Stimulated activated CD4-positive, alpha-beta T cell treated with anti-CD3 and anti-CD28 coated beads, Interleukin-12 subunit alpha, Interleukin-12 subunit beta, amount 100 ng/mL, for 4 hours (primary cell): ENCODE measurements at places on chromosomes 16 and 17.
A peak's percentile ranks its signal among the peaks of the same experiment; 100 is the strongest.

GRCh38 chr16:18788828-18789514 lies 1.2 kb downstream of the RPS15A start:
- no peak for DNase-seq

DNA sequence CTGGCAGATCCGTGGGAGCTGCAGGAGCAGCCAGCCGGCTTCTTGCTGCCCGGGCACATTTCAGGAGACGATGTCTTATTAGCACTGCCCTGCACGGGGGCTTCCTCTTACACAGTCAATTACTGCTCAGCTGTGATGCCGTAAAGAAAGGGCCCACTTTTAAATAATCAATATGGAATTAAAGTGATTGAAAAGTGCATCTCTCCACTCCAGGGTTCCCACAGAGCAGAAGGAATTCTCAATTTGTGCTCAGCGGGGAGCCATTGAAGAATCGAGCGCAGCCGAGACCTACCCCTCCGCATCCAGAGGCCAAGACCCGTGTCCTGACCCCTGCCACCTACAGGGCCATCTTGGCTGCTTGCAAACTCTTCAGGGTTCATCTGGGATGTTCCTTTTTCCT lies 399.4 kb upstream of the C16orf82 start:
- DNase-seq = no peak

DNA sequence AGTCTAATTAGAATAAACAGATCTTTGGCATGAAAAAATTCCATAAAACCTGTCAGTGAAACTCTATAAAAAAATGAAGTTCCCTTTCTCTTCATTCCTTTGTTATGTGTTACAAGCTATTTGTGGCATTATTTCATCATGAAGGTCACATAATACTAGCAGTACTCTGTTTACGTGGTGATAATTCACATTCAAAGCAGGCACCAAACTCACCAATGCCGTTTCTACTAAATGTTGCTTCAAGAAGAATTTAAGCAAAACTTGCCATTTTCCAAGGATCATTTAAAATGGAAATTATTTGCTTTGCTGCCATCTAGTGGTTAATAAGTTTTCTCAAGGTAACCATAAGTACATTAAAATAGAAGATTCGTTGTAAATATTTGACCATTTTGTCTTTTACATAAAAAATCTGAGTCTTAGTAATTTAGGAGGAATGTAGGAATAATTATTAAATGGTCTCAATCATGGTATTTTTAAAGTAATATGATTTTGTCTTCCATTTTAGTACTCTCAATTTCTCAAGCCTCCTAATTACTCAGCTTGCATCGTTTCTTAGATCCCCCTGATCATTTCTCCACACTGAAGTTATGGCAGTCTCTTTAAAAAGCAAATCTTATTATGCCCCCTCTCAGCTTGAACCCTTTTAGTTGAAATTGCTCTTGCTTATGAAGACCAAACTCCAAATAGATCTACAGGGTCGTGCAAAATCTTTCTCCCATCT lies 80.8 kb downstream of the OMG start:
- DNase-seq = no peak

- DNase-seq = peak; percentile 13
Observed at GRCh38 chr17:39636587-39636926, 387 bp upstream of the STARD3 start.

DNA sequence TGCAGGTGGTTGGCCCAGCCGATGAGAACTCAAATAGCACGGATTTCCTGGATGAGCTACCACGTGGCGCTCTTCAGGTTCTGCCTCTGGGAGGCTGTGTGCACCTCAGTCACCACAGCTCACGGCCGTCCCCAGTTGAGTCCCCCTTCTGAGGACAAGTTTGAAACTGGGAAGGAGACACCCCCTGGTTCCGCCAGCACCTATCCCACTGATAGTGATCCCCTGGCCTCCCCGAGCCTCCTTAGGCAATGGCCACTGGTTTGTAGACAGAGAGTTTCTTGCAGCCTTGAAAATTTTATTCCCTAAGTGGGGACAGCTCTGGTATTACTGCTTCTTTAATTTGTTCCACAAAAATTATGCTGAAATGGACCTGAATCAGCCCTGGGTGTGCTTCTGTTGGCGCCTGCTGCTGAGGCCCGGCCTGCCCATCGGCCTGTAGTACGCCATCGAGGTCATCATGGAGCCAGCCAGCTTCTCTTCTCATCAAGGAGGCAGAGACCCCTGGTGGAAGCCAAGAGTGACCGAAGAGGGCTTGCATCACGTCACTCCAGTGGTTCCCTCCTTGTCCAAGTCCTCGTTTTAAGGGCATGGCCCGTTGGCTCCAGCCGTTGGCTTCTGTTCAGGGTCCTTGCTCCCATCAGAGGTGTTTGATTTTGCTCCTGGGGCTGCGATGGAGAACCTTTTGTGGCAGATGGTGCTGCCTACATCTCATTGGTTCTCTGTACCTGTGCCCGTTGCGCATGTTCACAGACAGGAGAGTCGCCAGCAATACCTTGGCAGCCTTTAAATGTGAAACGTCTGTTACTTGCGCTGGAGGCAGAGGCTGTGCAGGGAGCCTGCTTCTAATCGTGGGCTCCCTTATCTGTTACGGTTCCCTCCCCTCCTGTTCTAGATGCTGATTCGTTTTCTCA lies 9.3 kb downstream of the SMCR8 start:
- no peak for DNase-seq

- DNase-seq = no peak
Observed at GRCh38 chr16:66324815-66325515, 41.5 kb upstream of the CDH5 start.

DNA sequence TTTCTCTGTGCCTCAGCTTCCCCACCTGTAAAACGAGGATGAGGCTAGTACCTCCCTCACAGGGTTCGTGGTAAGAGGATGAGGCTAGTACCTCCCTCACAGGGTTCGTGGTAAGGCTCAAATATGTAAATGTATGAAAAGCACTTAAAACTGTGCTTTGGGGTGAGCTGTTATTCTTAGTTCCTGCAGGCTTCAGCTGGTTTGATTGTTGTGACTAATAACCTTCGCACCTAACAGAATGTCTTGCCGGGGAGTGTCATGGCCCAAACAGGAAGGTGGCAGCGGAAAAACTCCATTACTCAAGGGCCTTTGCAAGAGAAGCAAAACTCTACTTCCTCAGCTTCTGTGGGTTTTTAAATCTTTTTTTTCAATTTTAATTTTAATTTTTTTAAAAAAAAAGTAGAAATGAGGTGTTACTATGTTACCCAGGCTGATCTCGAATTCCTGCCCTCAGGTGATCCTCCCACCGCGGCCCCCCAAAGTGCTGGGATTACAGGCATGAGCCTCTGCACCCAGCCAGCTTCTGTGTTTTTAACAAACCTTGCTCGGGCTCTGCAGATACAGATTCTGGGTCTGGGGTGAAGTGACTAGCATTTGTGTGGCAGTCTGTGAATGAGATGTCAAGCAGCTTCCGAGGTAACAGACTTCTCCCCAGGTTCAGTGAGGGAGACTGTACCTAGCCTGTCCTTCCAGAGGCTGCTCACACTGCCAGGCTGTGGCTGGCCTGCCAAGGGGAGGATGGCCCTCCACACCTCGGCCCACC lies 103.0 kb downstream of the RAB11FIP4 start:
- DNase-seq = no peak

GRCh38 chr16:31382485-31383161 lies 10.5 kb upstream of the ITGAD start:
- peak; percentile 55 for DNase-seq

- no peak for DNase-seq
Observed at GRCh38 chr17:3828151-3828851, 17.7 kb downstream of the NCBP3 start.

- DNase-seq = no peak
Observed at GRCh38 chr16:52529226-52529625, 17.7 kb downstream of the TOX3 start.

DNA sequence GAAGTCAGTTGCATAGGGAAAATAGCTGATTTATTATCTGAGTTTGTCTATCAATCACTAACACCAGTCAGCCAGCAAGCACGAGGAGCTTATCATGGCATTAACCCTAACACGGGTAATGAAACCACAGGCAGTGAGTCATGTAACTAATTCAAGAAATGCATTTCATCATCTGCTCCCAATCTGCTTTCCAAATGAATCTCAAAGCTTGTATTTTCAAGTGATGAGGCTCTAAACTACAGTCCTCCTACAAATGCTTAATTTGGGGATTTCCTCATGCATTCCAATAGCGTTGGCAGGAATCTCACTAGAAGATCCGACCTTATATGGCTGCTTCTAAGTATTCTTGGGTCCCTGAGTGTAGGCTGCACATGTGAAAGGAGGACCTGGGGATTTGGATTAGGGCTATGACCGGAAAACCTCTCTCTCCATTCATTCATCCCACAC lies 118.4 kb upstream of the HSBP1 start:
- no peak for DNase-seq

DNA sequence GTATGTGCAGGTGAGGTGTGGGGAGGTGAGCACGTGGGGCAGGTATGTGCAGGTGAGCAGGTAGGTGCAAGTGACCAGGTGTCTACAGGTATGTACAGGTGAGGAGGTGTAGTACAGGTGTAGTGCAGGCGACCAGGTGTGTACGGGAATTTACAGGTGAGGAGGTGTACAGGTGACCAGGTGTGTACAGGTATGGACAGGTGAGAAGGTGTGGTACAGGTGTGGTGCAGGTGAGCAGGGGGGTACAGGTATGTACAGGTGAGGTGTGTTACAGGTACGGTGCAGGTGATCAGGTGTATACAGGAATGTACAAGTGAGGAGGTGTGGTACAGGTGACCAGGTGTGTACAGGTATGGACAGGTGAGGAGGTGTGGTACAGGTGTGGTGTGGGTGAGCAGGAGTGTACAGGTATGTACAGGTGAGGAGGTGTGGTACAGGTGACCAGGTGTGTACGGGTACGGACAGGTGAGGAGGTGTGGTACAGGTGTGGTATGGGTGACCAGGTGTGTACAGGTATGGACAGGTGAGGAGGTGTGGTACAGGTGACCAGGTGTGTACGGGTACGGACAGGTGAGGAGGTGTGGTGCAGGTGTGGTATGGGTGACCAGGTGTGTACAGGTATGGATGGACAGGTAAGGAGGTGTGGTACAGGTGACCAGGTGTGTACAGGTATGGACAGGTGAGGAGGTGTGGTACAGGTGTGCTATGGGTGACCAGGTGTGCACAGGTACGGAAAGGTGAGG lies 12.8 kb upstream of the DBNDD1 start:
- DNase-seq = no peak

- no peak for DNase-seq
Observed at GRCh38 chr16:56331915-56332314, 93.4 kb downstream of the AMFR start.

GRCh38 chr17:76132574-76133338 lies 8.3 kb downstream of the FOXJ1 start:
- no peak for DNase-seq

GRCh38 chr17:2502871-2503580 lies 8.7 kb downstream of the METTL16 start:
- no peak for DNase-seq

DNA sequence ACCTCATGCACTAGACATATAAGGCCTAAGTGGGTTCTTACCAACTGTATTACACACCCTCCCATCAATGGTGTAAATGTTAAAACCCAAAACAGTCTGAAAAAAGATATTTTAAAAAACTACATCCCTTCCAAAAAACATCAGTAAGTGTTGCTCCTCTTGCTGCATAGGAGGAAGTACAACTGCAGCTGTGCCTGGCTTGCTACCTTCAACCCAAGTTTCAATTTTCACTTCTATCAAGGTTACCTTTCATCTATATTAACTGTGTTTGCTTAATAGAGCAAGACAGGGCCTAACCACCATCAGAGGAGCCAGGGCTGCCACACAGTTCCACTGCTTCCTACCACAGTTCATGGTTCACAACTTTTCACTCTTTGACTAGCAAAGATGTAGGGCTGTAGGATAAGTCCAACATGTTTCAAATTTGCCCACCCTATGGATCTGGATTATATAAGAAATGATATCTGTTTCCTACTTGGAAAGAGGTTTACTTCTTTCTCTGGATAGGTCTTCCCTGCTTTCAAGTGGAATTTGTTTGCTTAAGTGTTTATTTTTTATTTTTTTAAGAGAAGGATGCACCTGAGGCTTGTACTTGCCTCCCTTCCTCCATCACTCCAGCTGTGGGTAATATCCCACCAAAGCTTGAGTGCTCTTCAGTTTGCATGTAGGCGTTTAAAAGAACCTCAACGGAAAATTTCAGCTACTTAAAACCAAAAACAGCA lies 56.7 kb downstream of the GRB7 start:
- DNase-seq = no peak

DNA sequence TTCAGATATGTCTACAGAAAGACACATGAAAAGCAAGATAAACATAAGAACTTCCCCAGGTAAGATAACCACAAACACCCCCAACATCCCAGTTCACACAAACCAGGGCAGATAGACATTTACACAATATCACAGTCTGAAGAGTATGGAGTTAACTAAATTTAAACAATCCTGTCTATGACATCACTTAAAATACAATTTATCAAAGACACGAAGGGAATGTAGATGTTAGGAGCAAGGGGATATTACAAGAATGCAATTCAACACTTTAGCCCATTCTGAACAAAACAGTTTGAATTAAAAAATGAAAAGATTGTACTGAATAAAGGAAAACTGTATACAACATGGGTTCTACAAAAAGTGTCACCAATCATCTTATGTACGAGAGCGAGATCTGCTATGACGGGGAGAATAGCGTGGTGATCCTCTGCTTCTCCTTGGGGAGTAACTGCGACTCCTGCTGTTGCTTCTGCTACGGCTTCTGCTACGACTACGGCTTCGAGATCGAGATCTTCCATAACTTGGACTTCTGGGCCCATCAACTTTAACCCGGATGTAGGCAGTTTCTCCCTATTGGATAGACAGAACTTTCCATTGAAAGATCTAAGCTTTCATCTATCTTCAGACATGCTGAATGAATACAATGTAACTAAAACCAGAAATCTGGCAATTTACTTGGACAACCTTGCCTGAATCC lies 1.9 kb downstream of the SRSF1 start:
- no peak for DNase-seq

DNA sequence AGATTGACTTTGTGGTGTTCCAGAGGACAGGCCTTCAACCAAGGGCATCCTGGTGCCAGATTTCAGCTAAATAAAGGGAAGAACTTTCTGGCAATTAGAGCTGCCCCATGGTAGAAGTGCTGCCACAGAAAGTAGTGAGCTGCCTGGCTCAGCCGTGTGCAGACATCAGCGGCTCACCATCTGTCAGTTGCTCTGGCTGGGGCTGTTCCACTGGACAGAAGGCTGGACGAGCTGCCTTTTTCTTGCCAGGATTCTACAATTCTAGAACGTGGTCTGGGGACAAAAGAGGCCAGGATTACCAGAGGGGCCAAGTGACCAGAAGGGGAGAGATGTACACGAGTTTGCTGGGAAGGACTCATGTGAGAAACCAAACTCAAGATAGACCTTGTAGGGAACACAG lies 107.0 kb upstream of the RPL38 start:
- no peak for DNase-seq

DNA sequence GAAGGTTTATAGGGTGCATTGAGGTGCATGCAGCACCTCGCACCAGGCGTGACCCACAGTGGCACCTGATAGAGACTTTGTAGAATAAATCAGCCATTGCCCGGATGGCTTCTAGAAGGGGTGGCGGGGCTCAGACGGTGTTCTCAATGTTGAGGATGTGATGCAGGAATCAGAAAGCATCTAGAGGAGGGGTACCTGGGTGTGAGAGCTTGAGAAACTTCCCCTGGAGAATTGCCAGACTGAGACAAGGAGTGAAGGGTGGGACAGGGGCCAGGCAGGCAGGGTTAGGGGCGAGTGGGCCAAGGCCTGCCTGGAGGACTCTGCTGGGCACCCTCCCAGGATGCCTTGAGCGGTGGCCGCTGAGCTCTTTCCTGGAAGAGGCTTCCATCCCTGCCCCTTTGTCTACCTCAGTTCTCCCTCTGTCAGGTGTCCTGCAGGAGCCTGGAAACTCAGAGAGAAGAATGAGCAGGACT lies 9.3 kb upstream of the ADGRG1 start:
- no peak for DNase-seq
